M059J (cell line): ENCODE measurements at places on chromosomes 13 and 19.

DNA sequence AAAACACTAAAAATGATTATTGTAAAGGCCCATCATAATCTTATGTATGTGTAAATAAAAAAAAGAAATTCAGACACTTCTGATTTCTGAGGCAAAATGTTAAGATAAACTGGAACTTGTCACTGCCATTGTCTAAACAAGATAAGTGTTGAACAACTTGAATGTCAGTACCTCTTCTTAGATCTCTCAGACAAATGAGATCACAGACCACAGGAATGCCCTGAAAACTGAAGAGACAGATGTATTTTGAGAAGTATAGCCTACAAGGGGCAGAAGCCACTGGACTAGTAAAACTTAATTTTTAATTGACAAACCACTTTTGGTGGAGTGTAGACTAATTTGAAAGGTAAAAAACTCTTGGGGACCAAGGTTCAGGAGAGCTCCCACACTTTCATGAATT lies 375.5 kb upstream of the SLITRK5 start:
- DNase-seq: no peak

GRCh38 chr19:17006579-17006978 lies 20.0 kb downstream of the CPAMD8 start:
- no peak for DNase-seq

GRCh38 chr13:82129281-82129680 lies 1753.0 kb downstream of the SLITRK1 start:
- DNase-seq: no peak

- no peak for DNase-seq
These were observed 548.2 kb downstream of the KCTD12 start for GRCh38 chr13:76338003-76338402.

DNA sequence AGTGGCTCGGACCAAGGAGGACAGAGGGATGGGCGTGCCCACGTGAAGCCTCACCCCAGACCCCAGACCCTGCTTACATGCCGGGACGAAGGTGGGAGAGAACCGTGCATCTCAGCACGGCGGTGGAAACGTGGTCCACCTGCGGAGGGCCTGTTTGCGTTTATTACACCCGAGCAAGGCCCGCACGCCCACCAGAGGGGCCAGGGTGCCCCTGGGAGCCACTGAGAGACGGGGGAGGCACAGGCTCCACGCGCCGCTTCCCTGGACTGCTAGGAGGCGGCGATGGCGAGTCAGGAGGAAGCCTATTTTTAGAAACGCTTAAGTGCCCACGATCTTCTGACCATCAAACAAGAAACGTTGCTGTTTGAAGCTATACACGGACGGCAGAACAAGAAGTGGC lies 80.7 kb downstream of the ATP11A start:
- DNase-seq: no peak

- no peak for DNase-seq
These were observed 367.8 kb downstream of the DACH1 start for GRCh38 chr13:71499235-71499634.

- DNase-seq: no peak
These were observed 999 bp upstream of the TNFAIP8L1 start for GRCh38 chr19:4638317-4638716.

- DNase-seq: peak; percentile 90
These were observed 20.3 kb downstream of the ACTN4 start for GRCh38 chr19:38667661-38668171.

GRCh38 chr13:33828431-33829129 lies 10.6 kb downstream of the RFC3 start:
- no peak for DNase-seq

DNA sequence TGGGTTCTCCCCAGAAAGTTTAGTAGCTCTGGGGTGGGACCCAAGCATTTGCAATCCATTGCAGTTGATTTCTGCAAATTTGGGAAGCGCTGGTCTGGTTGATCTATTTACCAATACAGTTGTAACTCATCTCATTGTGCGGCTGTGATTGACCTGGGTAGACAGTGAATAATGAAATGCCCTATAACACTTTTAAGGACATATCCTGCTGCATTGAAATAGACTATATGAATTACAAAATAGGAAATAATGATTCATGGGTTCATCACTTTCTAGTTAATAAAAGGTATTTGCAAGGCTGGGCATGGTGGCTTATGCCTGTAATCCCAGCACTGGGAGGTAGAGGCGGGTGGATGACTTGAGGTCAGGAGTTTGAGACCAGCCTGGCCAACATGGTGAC lies 59.0 kb upstream of the FARP1 start:
- no peak for DNase-seq

DNA sequence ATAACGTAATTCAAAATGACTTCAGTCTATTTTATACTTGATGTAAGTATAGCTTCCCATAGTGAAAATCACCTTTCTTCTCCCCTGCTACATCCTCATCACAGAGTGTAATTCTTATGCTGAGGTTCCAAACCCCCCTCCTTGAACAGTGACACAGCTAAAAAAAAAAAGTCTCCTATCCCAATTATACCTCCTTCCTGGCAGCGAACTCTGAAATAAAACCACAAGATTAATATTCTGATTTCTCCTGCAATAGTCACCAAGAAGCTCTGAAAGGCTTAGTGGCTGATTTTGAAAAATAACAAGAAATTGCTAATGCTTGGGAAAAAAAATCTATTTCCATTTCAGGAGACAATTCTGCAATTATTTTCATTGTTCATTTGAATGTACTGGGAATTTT lies 36.3 kb downstream of the EFNB2 start:
- peak; percentile 32 for DNase-seq

DNA sequence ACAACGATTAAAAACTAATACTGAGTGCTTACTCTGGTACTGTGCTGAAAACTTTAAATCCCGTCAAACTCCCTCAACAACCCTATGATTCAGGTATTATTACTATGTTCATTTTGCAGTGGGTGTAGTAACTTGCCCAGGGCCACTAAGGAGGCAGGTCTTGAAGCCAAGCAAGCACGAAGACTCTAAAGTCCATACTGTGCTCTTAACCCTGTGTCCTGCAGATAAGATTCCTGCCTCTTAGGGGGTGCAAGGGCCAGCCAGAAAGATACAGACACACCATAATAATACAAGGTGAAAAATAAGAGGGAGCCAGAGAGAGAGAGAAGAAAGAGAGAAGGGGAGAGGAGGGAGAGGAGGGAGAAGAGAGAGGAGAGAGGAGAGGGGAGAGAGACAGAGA lies 95.5 kb downstream of the CDADC1 start:
- no peak for DNase-seq

DNA sequence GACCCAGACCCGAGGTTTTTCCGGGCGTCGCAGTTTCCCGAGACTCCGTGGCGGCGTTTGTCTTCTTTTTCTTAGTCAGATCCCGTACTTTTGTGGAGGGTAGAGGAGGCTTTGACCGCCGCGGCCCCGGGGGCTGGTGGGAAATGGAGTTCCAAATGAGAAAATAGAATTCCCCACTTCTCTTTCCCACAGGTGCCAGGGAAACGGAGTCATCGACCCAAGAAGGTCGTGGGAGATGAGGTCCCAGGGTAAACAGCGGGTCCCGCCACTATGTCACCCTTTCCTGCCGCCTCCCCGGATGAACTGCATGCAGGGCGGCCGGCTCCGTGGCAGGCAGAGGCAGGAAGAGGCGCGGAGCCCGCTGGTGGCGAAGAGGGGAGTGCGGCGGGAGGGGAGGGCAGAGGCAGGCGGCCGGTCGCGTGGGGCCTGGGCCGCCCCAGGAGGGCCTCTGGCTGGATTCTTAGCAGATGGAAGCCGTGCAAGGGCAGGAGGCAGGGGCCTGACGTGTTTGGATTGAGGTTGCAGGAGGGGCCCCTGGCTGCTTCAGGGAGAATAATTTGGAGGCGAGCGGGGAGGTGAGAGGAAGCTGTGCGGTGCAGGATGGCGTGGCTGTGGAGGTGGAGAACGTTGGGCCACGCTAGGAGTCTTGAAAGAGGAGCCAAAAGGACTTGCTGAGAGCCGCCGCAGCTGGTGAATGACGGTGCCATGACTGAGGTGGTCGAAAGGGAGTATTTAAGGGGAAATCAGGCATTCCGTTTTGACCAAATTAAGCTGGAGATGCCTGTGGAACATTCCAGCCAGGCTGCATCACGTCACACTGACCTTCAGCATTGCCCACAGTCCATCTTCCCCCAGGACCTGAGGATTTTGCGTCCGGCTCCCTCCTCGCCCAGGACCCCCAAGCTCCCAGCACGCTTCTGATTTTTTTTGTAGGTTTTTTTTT lies 11.7 kb downstream of the CYTH2 start:
- DNase-seq: no peak

- peak; percentile 47 for DNase-seq
These were observed 56.0 kb upstream of the DOCK9 start for GRCh38 chr13:99033814-99034213.

DNA sequence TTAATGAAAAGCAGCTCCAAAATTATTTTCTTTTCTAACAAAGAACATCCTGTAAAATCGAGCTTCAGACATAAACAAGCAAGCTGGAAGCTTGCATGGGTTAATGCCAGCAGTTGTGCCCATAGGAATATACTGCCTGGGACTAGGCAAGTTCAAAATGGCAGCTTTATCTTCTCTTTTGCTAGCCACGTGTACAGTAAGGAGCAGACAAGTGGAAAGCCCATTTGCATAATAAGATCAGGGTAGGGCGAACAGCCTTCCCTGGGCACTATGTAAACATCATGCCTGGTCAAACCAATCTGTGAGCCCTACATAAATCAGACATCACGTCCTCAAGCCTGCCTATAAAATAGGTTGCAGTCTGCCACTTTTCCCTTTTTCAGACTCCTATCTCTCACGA lies 489.7 kb downstream of the RFC3 start:
- no peak for DNase-seq

GRCh38 chr13:50712881-50713280 lies 130.6 kb downstream of the DLEU7 start:
- no peak for DNase-seq

GRCh38 chr19:53158119-53158656 lies 665 bp downstream of the ZNF347 start:
- DNase-seq: peak; percentile 64

- no peak for DNase-seq
These were observed 10.7 kb downstream of the TPGS1 start for GRCh38 chr19:517721-518597.

- no peak for DNase-seq
These were observed 2.8 kb downstream of the S1PR5 start for GRCh38 chr19:10514211-10515145.

DNA sequence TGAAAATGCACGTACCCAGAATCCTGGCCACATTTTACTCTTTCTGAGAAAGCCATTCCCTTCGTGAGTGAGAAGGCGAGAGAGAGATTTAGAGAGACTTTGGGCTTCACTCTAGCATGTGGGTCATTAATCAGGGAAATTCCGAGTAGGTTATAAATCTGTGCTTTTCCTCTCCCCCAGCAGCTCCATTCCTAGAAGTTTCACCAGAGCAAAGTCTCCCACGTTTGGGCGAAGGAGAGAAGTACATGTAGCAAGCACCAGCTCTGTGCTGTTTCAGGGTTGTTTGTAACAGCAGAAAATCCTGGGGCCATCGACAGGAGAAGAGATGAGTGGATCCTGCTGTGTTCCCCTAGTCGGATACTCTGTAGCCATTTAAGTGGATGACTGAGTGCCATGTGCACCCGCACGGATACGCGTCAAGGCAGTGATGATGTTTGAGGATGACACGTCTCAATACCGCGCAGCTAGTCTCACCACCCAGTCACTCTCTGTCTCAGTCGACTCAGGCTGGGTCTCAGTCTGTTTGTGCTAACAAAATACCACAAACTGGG lies 131.8 kb upstream of the PEG3 start:
- DNase-seq: no peak

- no peak for DNase-seq
These were observed 1.7 kb downstream of the CLC start for GRCh38 chr19:39736088-39736487.

GRCh38 chr13:40579535-40579934 lies 86.9 kb downstream of the FOXO1 start:
- DNase-seq: no peak

- DNase-seq: no peak
These were observed 25.9 kb downstream of the INTS6 start for GRCh38 chr13:51426982-51427381.

- DNase-seq: peak; percentile 74
These were observed 33.6 kb upstream of the LPAR6 start for GRCh38 chr13:48446464-48446863.

GRCh38 chr13:47188802-47189201 lies 291.9 kb upstream of the HTR2A start:
- DNase-seq: peak; percentile 12

DNA sequence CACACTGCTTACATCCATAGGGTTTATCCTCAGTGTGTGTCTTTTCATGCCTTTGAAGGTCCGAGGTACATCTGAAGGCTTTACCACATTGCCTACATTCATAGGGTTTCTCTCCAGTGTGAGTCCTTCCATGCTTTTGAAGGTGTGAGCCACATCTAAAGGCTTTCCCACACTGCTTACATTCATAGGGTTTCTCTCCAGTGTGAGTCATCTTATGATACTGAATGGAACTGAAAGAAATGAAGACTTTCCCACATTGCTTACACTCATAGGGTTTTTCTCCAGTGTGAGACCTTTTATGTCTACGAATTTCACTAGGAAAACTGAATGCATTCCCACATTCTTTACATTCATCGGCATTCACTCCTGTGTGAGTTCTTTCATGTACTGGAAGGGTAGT lies 7.1 kb downstream of the ZNF20 start:
- DNase-seq: peak; percentile 24

DNA sequence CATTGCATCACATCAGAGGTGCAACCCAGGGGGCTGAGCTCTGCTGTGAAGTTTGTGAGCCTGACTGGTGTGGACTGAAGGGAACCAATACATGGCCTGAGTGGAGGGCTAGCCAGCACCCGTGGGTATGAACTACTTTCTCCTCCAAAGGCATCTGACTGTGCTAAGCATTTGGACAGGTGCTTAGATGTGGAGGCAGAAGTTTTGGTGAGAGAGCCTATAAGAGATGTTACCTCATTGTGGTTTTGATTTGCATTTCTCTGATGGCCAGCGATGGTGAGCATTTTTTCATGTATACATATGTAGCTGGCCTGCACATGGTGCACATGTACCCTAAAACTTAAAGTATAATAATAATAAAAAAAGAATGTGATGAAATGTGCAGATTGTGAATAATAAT lies 46.9 kb downstream of the TEX29 start:
- DNase-seq: no peak

DNA sequence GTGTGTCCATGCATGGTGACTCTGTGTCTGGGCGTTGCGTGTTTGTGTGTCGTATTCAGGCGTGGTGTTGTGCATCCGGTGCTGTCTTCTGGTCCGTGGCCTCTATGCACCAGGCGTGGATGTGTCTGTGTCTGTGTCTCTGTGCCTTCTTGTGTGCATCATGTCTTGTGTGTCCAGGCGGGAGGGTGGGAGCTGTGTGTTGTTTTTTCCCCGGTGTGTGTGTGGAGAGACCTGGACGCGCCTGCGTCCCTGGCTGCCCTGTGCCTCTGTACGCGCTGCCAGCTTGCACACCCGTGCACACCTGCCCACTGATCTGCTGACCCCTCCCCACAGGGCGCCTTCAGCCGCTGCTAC lies 1.1 kb downstream of the PLK5 start:
- DNase-seq: no peak

GRCh38 chr13:70842062-70842644 lies 733.9 kb upstream of the KLHL1 start:
- no peak for DNase-seq
